ENCODE measurements at places on chromosomes 3 and 15.

GRCh38 chr15:101436526-101436925 is 53.0 kb downstream of the PCSK6 start:
- peaks cover 7% of the 10 kb centered on the region for H3K36me3 ChIP-seq
- no peaks in the 10 kb centered on the region for H3K27me3 ChIP-seq
- peaks cover 7% of the 10 kb centered on the region for H3K4me1 ChIP-seq
- no peak overlapping the region for H3K4me3 ChIP-seq
- H3K27ac ChIP-seq: no peak overlapping the region
- no peak for DNase-seq

DNA sequence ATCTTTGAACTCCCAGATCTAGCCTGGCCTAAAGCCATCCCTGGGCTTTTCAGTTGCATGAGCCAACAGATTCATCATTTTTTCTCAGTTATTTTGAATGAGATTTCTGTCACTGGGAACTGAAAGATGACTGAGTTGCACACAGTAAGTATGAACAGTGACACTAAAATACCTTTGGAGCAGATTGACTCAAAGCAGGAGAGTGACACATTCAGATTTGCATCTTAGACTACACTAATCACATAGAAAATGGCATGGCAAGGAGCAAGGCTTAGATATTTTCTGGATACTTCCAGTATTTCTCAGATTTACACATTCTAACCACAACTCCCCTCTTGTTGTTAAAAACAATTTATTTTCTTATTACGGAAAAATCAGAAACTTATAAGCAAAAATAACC is 32.8 kb downstream of the SEC62 start:
- no peak overlapping the region for H3K27ac ChIP-seq
- no peaks in the 10 kb centered on the region for H3K27me3 ChIP-seq
- no peak overlapping the region for H3K4me3 ChIP-seq
- H3K4me1 ChIP-seq: no peaks in the 10 kb centered on the region

DNA sequence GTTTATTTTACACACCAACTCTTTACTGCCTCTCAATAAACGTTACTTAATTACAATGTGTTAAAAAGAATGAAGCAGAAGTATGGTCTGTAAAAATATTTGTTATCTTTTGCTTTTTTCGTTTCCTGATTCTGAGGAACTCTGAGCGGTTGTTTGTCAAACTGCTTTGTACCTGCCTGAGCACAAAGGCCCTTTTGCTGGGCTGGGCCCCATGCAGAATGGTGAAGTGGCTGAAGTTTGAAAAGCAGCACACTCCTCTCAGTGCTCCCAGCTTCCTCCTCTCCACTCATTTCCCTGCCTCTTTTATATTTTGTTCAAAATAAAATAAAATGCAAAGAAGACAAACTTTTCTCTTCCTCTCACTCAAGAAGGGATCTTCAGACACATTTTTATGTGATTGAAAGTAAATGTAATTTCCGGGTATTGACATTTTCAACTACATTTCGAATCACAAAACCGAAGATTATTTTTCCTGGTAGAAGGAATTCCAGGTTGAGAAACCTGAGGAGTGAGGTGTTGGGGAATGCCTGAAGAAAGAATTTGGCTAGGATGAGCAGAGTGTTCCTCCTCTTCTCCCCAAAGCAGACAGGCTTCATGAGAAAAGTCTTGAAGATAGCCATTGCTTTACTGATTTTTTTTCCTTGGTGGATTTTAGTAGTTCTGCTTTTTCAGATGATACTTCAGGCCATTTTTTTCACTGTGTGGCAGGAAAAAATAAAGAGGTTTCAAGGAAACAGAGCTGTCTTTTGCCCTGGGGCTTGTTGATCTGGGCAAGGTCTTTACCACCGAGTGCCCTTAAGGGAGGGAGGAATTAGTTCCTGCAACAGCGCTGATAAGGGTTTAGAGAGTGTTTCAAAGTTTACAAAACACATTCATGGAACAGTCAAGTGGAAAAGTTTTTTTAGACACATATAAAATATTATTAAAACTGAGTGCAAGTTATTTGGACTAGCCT is 229.8 kb downstream of the NFKBIZ start:
- peaks cover 2% of the 10 kb centered on the region for H3K36me3 ChIP-seq
- no peaks in the 10 kb centered on the region for H3K27me3 ChIP-seq
- H3K4me1 ChIP-seq: no peaks in the 10 kb centered on the region

DNA sequence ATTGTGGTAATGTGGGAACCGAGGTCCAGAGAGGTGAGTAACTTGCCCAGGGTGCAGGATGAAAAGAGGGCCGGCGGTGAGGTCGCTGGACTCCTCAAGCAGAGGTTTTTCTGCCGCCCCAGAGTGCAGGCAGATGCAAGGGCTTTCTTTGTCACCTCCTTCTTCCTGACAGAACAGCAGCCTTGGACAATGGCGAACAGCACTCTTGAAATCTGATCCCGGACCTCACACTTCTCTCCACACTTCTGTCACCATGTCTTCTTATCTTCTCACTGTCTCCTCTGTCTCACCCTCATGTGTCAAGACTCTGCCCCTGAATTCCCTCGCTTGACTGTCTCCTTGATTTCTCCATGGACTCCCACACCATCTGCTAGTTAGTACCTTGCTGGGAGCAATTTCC is 15.4 kb upstream of the VPS8 start:
- DNase-seq: no peak
- H3K36me3 ChIP-seq: no peaks in the 10 kb centered on the region
- H3K4me3 ChIP-seq: no peak overlapping the region

DNA sequence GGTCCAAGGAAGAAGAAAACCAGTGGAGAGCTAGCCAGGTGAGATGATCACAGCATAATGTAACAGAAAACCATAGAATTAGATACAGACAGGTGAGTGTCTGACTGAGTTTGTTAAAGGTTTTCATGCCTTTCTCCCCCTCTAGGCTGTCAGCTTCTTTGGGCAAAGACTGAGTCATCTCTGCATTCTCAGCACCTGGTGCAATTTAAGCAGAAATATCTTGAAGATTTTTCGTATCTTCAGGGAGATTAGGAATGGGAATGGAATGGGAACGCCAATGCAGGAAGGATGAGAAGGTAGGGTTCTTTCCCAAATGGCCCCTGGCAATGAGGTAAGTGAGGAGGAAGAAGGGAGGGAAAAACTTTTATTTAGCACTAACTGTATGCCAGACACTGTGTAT is 122.0 kb upstream of the SLC7A14 start:
- peaks cover under 1% of the 10 kb centered on the region for H3K27me3 ChIP-seq
- DNase-seq: no peak
- no peak overlapping the region for H3K27ac ChIP-seq

DNA sequence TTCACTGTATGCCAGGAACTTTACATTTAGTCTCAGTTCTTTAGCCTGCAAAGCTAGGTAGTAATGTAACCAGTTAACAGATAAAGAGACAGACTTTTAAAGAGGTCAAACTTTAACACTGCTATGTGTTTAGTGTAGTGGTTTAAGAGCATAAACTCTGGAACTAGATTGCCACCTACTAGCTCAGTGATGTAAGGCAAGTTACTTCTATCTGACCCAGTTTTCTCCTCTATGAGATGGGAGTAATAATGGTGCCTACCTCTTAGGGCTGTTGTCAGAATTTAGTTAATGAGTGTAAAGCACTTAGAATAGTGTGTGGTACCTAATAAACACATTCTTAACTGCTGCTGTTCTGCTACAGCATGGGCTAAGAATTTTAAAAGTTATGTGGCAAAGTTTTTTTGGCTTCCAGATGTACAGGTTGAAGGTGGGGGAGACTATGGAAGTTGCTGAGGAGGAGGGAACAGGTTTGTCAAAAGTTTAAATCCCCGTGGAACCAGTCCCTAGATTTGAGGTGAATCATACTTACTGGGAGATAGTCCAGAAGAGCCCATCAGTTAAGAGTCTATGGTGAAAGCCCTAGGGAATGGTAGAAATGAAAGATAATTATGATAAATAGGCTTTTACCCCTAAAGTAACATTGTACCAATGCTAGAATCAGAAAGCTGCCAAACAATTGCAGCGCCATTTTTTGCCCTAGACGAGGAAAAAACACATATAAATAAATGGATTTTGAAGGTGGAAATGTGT is 13.9 kb downstream of the TSC22D2 start:
- H3K36me3 ChIP-seq: peaks cover 40% of the 10 kb centered on the region
- no peak overlapping the region for H3K4me3 ChIP-seq
- no peak overlapping the region for H3K27ac ChIP-seq
- H3K4me1 ChIP-seq: no peaks in the 10 kb centered on the region

DNA sequence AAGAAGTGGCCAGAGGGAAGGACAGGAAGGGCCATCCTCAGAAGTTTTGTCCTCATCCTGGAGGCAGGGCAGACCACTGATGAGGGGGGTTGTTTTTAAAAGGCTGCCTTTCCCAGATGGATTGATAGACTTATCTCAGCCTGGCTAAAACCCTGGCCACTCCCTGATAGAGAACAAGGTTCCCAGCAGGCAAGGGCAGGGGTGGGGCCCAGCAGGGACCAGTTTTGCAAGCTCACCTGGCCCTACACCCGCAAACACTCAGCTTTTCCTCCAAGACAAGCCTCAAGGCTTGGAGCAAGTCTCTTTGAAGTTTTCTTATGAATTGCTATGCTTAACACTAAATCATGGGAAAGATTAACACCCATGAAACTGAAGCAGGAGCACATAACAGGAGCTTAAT is 9.1 kb downstream of the LIPC start:
- no peaks in the 10 kb centered on the region for H3K4me1 ChIP-seq
- no peaks in the 10 kb centered on the region for H3K36me3 ChIP-seq
- no peak overlapping the region for H3K4me3 ChIP-seq

- H3K27ac ChIP-seq: no peak overlapping the region
- H3K36me3 ChIP-seq: peaks cover 6% of the 10 kb centered on the region
- peaks cover 5% of the 10 kb centered on the region for H3K4me1 ChIP-seq
Observed at GRCh38 chr15:32682977-32683630, 34.7 kb upstream of the GREM1 start.

DNA sequence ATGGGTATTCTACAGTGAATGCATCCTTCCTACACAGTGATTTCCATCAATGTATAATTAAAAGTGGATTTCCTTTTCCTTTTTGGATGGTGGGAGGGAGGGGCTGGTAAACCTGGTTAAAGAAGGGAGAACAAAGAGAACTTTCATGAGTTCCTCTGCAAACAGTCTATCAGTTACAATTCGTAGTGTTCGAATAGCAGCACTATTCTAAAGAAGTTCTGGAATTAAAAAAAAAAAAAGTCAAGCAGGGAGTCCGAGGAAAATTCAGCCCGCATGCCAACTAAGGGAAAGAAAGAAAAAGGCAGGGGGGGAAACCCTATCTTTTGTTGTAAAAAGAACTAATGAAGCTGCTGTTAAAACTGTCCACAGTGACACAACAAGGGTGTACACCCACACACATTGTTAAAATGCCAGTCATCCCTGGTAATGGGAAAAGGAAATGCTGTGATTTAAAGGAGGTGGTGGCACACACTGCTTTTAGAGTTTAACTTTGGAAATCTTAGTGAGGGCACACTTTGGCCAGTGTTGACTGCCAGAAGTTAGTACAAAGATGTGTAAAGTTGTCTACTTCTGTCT is 521.2 kb downstream of the ZIC1 start:
- peak; percentile 51 for DNase-seq
- peaks cover 33% of the 10 kb centered on the region for H3K4me1 ChIP-seq
- H3K4me3 ChIP-seq: no peak overlapping the region
- no peaks in the 10 kb centered on the region for H3K27me3 ChIP-seq

DNA sequence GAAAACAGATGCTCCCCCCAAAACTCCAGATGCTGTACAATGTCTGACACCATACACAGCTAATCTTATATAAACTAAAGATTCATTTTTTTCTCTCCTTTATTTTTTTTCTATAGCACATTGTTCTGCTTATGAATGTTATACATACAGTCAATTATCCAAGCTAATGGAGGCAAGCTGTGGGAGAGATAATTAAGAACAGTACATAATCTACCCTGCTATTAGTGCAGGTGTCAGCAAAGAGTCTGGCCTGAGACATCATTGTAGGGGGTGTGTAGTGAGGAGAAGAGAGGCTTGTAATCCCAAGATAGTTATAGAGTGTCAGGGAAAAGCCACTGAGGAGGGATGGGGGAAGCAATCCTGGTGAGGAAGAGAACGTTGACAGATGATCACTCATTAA is 25.4 kb upstream of the CHMP2B start:
- no peak overlapping the region for H3K27ac ChIP-seq
- H3K27me3 ChIP-seq: no peaks in the 10 kb centered on the region
- no peaks in the 10 kb centered on the region for H3K36me3 ChIP-seq
- DNase-seq: no peak
- H3K4me1 ChIP-seq: peaks cover 4% of the 10 kb centered on the region

DNA sequence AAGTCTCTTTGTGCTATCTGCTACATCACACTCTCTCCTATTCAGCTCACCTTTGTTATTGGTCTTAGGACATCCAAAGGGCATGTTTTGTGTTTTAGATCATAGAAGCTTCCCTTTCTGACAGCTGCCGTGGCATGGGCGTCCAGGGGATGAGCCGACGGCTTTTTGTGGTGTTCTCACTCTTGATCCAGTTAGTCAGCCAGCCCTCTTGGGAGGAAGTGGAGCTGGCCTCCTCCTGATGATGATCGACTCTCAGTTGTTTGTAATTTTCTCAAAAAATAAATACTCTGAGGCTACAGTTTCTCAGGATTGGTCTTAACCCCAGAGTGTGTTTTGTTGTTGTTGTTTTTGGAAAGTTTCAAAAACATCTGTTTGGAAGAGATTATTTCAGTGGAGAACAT is 34.4 kb downstream of the BOC start:
- no peak for DNase-seq
- H3K27me3 ChIP-seq: no peaks in the 10 kb centered on the region
- H3K36me3 ChIP-seq: peaks cover 53% of the 10 kb centered on the region
- H3K4me3 ChIP-seq: no peak overlapping the region
- no peak overlapping the region for H3K27ac ChIP-seq
- peaks cover 37% of the 10 kb centered on the region for H3K4me1 ChIP-seq

DNA sequence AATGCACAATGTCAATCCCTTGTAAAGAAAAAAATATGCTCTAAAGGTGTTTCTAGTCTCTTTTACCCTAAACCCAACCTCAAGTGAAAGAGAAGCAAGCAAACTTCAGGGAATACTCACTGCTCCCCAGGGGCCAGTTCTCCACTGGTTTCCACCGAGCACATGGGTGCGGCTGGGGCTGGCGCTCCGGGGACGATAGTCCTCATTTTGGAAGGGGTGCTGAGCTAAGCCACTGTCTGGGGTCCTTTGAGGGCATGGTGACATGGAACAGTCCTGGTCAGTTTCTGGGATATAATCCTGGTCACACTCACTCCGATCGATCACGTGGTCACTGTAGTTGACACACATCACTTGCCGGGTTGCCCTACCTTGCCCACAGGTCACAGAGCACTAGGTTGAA is 86.0 kb downstream of the ADAMTS9 start:
- peaks cover 15% of the 10 kb centered on the region for H3K36me3 ChIP-seq
- DNase-seq: no peak
- peaks cover 13% of the 10 kb centered on the region for H3K4me1 ChIP-seq
- H3K27ac ChIP-seq: peak overlapping the region; percentile 76

DNA sequence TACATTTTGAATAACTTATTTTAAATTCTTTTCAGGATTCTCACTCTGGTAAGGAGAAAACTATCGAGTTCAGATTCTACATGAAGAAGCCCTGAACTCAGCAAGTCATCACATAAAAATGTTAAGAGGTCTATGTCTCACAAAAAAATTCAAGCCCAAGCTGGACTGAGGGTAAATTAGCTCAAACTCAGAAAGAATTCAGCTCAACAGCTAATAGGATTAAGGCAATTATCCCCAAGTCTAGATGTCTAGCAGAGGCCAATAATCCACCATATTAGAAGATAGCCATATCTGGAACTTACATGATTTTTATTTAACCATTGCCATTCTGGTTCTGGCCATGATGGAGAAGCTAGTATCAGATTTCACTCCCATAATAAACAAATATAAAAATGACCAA is 909.7 kb downstream of the PLOD2 start:
- H3K27ac ChIP-seq: no peak overlapping the region
- H3K4me1 ChIP-seq: no peaks in the 10 kb centered on the region
- no peaks in the 10 kb centered on the region for H3K27me3 ChIP-seq
- no peak overlapping the region for H3K4me3 ChIP-seq
- DNase-seq: no peak
